MG63 (cell line): ENCODE measurements at places on chromosomes 1 and 21.

GRCh38 chr1:78070758-78071157 is 25.0 kb downstream of the GIPC2 start:
- DNase-seq: peak; percentile 59

GRCh38 chr1:85358702-85359438 is 82.4 kb upstream of the BCL10 start:
- peak; percentile 57 for DNase-seq

GRCh38 chr1:168832661-168833060 is 103.7 kb upstream of the DPT start:
- no peak for DNase-seq

- DNase-seq: no peak
Observed at GRCh38 chr1:175525222-175525621, 218.2 kb downstream of the TNR start.

GRCh38 chr1:182003953-182004586 is 57.4 kb downstream of the ZNF648 start:
- DNase-seq: no peak

- DNase-seq: no peak
Observed at GRCh38 chr1:61142726-61143500, 60.6 kb downstream of the NFIA start.

DNA sequence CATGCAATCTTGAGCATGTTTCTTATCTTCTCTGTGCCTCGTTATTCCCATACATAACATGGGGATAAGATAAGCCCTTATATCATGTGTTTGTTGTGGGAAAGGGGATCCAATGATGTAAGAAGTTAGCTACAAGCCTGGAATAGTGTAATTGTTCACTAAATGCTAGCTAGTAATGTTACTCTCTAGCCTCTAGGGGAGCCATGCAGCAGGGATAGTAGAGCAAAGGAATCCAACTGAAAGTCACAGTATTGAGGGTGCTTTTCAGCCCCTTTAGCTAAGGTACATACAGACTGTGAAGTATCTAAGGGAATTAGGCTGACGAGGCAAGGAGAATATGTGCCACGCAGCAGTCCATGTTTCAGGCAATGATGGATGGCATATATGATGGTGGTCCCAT is 46.9 kb downstream of the IL23R start:
- no peak for DNase-seq

- DNase-seq: no peak
Observed at GRCh38 chr1:19206947-19207346, 3.1 kb downstream of the UBR4 start.

- DNase-seq: no peak
Observed at GRCh38 chr21:15722591-15723324, 7.0 kb upstream of the USP25 start.

- no peak for DNase-seq
Observed at GRCh38 chr1:35532497-35533223, 24.5 kb downstream of the KIAA0319L start.

GRCh38 chr1:78340006-78340405 is 150.8 kb upstream of the PTGFR start:
- no peak for DNase-seq

- DNase-seq: no peak
Observed at GRCh38 chr1:160069460-160070231, at the start of gene KCNJ10. Gene KCNJ10 (minus strand): TSS chr1:160070160. CDS start chr1:160042532, 27,628 bp downstream.

DNA sequence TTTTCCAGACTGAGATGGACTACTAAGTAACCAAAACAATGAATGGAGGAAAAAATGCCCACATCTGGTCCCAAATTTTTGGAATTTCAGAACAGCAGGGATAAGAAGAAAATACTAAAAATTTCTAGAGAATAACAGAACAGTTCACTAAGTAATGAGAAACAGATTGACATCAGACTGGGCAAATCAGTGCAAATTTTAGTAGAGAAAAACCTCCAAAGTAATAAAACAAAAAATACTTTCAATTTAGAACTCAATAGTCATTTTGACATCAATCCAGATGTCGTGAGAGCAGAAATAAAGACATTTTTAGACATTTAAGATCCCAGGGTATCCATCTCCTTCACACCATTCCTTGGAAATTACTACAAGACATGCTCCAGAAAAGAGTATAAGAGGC is 39.3 kb downstream of the CRP start:
- no peak for DNase-seq

GRCh38 chr1:8112611-8113261 is 86.6 kb upstream of the ERRFI1 start:
- DNase-seq: no peak

- DNase-seq: no peak
Observed at GRCh38 chr1:53639996-53640700, 98.8 kb downstream of the GLIS1 start.

DNA sequence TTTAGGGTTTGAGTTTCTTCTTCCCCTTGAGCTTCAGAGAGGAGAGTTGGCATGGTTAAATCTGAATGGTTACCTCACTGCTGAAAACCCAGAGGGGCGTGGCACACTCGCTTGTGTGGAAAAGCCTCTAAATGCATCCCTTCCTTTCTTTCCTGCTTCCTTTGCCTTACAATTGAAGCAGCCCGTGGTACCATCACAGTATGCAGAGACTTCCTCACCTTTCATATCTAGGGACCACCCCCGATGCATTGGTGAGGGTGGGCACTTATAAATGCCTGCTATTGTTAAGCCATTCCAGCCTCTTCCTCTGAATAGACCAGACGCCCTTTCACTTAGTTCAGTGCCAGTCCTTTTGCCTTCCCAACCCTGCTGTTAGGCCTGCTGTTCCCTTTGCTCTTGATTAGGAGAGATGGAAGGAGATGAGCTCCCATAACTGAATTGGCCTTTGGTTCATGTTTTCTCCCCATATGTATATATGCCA is 21.9 kb upstream of the LAX1 start:
- DNase-seq: no peak

DNA sequence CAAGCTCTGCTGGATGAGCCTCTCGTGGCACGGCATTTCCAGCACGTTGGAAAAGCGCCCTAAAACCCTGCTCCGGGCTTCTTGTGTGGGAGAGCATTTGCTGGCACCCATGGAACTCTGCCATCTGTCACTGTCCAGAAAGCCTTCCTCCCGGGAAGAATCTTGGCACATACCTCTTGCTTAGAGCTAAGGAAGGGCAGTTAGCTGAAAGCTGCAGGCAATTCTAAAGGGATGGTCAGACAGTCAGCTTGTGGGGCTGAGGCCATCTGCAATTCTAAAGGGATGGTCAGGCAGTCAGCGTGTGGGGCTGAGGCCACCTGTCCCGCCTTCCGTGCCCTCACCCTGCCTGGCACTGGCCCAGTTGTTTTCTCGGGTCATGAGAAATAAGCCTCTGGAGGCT is 139.0 kb upstream of the TMEM51 start:
- peak; percentile 12 for DNase-seq

- DNase-seq: no peak
Observed at GRCh38 chr1:170910273-170910672, 25.1 kb upstream of the MROH9 start.

GRCh38 chr1:76110666-76111065 is 36.1 kb downstream of the ST6GALNAC3 start:
- DNase-seq: no peak

DNA sequence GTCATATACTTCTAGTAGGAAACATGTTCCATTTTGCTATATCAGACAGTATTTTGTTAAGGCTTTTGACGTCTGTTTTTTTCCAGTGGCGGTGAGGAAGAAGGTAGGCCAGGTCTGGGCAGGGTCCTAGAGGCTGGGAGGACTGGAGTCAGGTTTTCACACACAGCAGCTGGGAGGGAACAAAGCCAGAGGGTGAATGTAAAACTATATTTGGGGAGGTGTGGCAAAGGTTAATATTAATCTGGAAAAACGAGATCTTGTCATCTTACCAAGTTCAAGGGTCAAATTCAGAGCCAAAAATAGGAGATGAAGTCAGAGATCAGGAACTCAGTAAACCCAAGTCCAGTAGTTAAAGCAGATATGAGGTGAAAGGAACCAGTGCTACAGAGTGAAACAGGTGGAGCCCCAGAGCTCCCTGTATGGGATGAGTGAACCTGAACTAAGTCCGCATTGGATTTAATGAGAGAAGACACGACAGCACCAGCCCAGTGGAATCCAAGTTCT is 10.7 kb upstream of the OTUD7B start:
- no peak for DNase-seq

DNA sequence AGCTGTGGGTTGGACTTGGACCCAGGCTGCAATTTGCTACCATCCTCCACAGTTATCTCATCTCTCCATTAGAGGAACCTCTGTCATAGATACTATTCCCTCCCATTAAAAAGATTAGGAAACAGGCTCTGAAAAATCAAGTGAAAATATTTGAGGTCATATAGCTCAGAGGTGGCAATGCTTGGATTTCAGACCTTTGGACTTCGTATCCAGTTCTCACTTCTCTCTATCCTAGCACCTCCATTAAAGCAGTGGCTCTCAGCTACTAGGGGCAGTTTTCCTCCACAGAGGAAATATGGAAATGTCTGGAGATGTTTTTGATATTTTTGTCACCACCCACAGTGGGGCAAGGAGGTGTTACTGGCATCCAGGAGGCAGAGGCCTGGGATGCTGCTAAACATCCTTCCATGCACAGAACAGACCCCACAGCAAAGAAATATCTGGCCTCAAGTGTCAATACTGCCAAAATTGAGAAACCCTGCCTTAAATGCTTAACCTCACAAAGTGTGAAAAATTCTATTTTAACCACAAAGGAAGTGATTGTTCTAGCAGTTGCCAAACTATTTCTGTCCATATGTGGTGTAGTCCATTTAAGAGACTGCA is 54.1 kb downstream of the C8A start:
- no peak for DNase-seq

DNA sequence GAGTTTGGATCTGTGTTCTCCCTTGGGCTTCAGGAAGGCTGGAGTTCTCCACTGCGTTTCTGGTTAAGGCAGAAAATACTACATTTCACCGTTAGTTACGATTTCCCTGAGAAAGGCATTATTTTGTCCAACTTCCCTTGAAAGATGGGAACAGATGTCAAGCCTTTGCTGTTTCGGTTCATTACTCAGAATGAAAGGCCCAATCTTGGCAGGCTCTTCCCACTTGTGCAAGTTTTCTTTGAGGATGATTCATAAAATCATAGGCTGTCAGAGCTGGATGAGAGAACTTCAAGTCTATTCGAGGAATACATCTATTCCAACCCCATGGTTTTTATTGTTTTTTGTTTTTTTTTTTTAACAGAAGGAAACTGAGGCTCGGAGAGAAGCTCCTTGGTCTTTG is 205.2 kb downstream of the GRIK3 start:
- peak; percentile 59 for DNase-seq

- DNase-seq: no peak
Observed at GRCh38 chr1:2268285-2269056, 40.4 kb downstream of the SKI start.

- no peak for DNase-seq
Observed at GRCh38 chr1:212586206-212587015, 22.1 kb upstream of the ATF3 start.

DNA sequence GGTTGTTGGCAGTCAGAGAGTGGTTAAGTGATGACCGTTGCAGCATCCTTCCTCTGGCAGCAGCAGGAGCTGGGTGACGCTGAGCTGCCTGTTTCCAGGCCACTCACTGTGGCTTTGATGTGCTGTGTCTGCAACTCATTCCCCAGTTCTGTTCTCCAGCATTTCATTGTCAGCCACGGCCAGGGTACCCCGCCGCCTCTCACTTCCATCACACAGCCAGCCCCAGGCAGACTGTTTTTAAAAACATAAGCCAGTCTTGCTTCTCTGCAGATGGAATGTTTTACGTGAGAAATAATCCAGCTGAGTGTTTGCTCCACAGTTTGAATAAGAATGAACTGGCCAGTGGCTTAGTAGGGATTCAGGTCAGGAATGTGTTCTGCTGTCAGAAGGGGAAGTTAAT is 21.5 kb upstream of the ST6GALNAC3 start:
- peak; percentile 11 for DNase-seq

GRCh38 chr1:245952383-245953026 is 554.6 kb downstream of the SMYD3 start:
- DNase-seq: no peak

GRCh38 chr1:116231752-116232151 is 120.6 kb downstream of the MAB21L3 start:
- DNase-seq: peak; percentile 5

DNA sequence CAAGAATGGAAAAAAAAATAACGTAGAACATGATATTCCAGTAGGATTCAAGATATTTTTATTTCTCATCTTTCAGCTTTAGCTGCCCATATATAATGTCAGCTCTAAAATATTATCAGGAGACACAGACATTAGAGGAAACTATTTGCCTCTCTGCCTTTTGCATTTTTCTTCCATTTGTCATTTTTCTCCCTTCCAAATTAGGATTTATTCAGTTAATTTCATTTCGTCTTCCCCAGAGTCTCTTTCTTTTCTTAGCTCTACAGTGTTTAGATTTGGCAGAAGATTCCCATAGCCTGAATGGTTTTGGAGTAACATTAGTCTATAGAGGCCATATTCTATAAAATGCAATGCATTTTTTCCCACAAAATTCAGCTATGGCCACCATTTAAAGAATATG is 5.1 kb upstream of the ENAH start:
- DNase-seq: no peak

GRCh38 chr1:7478809-7479499 is 292.1 kb upstream of the VAMP3 start:
- DNase-seq: peak; percentile 93

DNA sequence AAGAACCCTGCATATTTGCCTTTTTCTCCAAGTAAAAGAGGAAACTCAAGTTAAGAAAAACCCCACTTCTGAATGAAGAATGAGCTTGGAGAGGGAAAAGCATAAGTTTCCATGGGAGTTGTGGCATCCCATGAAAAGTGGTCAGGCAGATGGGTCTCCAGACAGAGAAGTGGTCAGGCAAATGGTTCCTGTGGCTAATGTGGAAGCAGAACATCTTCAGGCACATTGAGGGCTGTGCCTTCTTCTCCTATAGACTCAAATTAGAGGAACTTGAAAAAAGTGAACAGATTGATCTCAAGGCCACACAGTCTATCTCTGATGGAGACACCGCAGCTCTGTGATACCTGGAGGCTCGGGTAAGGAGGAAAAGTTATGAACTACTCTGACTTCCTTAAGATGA is 55.7 kb upstream of the KIRREL1 start:
- no peak for DNase-seq

DNA sequence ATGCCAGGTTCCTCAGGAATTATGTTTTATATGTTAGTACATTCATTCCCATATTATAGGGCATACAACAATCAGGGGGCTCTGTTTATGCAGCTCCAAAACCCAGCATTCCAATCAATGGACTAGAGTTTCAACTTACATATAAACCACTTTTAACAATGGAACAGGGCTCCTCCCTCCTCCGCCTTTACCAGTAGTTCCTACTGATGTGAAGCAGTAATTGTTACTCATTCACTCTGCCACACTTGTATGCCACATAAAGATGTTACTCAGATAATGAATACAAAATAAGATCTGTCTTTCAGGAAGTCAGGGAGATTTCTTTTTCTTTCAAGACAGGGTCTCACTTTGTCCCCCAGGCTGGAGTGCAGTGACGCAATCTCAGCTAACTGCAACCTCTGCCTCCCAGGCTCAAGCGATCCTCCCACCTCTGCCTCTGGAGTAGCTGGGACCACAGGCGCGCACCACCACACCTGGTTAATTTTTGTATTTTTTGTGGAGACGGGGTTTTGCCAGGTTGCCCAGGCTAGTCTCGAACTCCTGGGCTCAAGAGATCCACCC is 17.1 kb downstream of the ZNF281 start:
- DNase-seq: no peak
